ENCODE measurements at places on chromosomes 5 and 9. TPM values are rescaled to one million over a fixed set of nuclear protein-coding genes. Genes with fewer than 3 reads are reported as not detected.

GRCh38 chr9:79658926-79659325 lies 87.2 kb downstream of the TLE4 start:
- DNase-seq, result no peak

DNA sequence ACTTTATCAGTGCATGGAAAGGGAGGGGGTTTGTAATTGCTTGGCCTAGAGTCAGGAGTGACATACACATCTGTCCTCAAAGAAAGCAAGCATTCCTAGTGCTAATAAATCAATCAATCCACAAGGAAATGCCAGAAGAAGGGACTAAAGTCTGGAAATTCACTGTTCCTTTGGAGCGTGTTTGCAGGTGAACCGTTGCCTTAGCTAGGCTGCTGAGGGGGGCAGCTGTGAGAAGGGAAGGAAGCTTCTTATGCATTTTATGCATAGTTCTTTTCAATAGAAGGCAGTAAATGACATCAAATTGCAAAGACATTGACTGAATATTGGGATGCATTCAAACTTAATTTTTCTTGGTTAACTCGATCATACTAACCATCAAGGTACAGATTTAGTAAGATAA lies 1092.5 kb upstream of the SEMA6A start:
- DNase-seq, result no peak

GRCh38 chr5:68159224-68159951 lies 56.2 kb upstream of the PIK3R1 start:
- DNase-seq, result no peak

GRCh38 chr5:133088064-133088463 lies 36.3 kb downstream of the HSPA4 start:
- no peak for DNase-seq

DNA sequence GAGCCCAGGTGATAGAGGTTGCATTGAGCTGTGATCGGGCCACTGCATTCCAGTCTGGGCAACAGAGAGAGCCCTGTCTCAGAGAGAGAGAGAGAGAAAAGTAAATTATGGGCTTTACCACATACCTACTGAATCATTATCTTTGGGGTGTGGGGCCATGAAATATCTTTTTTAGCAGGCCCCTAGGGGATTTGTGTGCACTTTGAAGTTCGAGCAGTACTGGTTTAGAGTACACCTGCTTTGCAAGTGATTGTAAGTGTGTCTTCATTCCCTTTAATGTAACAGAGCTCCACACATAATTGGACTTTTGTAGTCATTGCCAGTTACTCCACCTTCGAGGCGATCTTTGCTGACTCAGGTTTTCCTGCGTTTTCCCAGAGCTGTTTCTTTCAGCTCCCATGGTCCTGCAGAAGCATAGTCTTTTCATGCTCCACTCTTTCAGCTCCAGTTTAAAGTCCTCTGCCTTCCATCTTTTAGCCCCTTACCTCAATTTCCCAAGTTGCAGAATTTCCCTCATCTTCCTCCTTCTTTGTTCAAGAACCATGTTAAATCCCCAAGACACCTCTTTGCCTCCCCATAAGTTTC lies 24.0 kb upstream of the FRMPD1 start:
- no peak for DNase-seq

DNA sequence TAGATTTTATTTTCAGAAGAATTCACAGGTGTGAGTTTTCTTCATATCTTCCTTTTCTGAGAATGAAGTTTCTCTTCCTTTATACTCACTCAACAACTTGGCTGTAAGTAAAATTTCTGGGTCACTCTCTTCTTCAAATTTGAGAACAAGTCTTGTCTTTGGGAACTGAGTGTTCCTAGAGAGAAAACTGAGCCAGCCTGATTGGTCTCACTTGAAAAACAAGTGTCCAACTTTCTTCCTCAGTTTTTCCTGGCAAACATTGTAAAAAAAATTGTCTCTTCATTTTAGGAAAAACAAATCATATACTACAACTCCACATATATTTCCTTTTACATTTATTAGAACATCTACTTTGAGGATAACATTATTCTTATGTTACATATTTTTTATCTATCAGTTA lies 156.1 kb upstream of the GHR start:
- no peak for DNase-seq

DNA sequence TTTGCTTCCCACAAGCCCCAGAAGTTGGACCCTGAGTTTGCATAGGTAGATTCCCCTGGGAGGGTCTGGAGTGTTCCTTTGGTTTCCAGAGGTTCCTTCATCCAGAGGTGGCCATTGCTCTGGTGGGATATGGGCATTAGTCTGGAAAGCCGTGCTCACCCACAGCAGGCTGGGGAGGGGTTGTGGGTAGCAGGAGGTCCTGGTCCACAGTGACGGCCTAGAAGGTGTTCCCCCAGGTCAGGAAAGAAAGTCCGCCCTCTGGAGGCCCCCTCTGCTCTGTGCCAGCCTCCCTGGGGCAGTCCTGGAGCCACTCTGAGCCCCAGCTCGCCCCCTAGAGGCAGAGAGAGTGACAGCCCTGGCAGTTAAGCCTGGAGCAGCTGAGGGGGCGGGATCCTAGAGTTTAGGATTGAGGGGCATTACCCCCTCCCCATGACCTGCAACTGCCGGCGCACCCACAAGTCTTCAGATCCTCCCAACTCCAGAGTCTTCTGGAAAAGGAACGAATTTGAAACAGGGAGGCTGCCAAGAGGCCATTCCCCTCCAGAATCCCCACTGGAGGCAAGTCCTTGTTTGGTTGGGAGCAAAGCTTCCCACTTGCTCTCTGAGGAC lies 36.8 kb downstream of the NDST1 start:
- DNase-seq, result peak; percentile 78

- DNase-seq, result peak; percentile 22
These were observed 123.0 kb upstream of the GABRP start for GRCh38 chr5:170660531-170660930.

DNA sequence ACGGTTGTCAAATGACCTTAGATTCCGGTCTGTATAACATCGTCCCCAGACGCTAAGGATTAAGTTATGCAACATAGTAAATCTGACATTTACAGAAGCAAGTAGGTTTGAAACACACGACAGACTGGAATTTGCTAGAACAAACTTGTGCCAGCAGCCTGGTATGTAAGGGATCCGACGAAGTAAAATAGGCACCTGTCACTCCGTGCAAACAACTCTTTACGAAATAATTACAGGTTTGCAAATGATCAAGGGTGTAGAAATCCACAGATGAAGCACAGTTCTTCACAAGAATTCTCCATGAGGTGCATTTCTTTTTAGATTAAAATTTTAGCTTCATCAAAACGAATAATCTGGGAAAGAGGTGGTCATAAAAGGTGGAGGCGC lies 508 bp downstream of the MOCS2 start:
- no peak for DNase-seq

GRCh38 chr9:16333691-16334090 lies 536.8 kb downstream of the BNC2 start:
- no peak for DNase-seq

GRCh38 chr5:179768326-179769085 lies 25.3 kb upstream of the LTC4S start:
- no peak for DNase-seq

GRCh38 chr5:178590141-178590923 lies at the start of gene COL23A1:
Gene COL23A1 (minus strand): TSS chr5:178590393.
- DNase-seq, result peak; percentile 45

GRCh38 chr9:135478829-135479468 lies 633 bp upstream of the PPP1R26 start:
- no peak for DNase-seq

DNA sequence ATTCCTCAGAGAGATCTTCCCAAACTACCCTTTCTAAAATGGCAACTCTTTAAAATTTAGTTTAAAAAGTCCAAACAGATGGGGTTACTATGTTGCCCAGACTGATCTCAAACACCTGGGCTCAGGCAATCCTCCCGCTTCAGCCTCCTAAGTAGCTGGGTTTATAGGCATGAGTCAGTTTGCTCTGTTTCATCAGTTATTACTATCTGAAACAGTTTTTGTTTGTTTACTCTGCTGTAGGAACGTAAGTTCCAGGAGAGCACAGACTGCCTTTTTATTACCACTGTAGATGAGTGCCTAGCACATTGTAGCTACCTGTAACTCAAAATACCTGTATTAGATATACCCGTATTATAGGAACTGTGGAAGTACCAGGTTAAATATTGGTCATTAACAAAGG lies 89.4 kb downstream of the UHRF2 start:
- DNase-seq, result no peak

DNA sequence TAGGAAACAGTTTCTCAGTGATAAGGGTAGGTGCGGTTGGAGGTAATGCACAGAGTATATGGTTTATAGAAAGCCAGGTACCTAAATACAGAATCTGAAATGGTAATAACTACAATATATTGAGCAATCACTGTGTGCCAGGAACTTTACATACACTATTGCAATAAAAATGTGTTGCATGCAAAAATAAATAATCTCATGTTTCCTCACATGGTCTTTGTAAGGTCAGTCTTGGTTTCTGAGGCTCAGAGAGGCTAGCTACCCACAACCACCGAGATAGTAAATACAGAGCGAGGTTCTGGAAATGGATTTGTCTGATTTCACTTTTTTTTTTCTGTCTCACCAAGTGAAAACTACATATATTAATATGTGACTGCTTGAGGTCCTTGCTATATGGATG lies 128.9 kb downstream of the CAMK4 start:
- DNase-seq, result no peak

- DNase-seq, result no peak
These were observed 1215.9 kb downstream of the EFNA5 start for GRCh38 chr5:106454651-106455415.

DNA sequence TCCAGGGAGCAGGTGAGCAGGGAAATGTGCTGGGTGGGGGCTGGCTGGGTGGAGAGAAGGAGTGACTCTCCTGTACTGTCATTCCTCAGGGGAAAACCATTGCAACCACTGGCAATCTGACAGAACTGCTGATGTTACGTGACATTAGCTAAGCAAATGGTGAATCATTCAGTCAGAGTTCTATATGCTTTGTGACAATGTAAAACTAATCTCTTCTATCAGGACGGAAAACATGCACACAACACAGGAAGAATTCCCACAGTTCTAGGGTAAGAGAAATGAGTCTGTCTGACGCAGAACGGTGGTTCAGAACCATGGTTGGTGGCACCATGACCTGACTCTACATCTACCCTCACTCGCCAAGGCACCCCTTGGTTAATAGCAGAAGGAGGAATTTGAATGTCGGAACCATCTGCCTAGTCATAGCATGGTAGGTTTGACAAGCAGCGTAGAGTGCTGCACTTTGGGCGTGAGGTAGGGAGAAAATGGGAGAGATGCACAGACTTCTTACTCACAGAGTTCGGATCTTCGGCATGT lies 243.6 kb upstream of the PANK3 start:
- DNase-seq, result no peak

DNA sequence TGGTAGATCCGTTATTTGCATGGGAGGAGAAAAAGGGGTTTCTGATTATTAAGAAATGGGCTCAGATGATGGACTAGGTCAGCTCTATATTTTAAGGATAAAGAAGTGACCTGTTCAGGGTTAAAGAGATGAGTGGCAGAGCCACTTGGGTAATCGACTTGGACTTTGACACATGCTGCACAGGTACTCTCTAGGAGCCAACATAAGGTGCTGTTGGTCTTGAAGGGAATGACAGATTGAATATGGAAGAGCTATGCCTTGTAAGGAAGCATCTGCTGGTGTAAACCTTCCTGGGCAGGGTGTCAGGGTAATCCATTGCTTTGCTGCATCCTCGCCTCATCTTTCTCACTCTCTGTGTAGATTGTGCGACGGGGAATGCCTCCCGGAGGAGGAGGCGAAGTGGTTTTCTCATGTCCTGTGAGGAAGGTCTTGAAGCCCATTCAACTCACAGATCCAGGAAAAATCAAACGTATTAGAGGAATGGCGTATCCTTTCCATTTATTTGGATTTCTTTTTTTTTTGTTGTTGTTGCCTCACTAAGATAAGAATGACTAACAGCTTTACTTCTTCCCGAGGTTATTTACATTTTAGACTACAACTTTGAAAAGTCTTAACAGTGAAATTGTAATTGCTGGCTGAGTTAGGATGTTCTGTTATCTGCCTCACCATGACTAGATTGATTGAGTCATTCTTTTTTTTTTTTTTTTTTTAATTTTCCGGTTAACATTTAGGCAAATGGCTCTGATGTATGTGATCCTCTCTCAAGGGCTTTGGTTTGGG lies 41.2 kb downstream of the RCL1 start:
- DNase-seq, result no peak

GRCh38 chr5:109697339-109697738 lies 7.6 kb downstream of the MAN2A1 start:
- no peak for DNase-seq

- DNase-seq, result no peak
These were observed 504.9 kb downstream of the NR2F1-AS1 start for GRCh38 chr5:93076096-93076495.

- peak; percentile 81 for DNase-seq
These were observed 938 bp downstream of the NINJ1 start for GRCh38 chr9:93132946-93133680.

- no peak for DNase-seq
These were observed 143.5 kb upstream of the MRPS30 start for GRCh38 chr5:44665101-44665701.

GRCh38 chr9:92026206-92027002 lies 76.4 kb upstream of the ROR2 start:
- DNase-seq, result no peak

- DNase-seq, result no peak
These were observed 117.2 kb downstream of the CDC42SE2 start for GRCh38 chr5:131381021-131381420.

DNA sequence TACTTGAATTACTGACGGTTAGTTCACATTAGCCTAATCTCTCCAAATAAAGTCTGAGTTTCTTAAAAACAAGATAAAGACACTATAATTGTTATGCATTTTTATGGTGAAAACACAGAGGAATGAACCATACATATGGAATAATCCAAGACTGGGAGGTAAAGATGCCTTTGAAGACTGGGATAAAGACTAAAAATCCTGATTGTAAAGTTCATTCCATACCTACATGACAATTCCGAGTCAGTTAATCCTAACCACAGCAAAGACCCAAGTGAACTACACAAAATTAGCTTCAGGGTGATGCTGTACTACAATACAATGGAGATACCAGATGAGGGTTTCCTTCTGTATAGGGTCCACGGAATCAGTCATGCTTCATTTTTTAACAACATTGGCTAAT lies 6.3 kb downstream of the AP3B1 start:
- DNase-seq, result no peak

- DNase-seq, result no peak
These were observed 140.2 kb downstream of the CEP120 start for GRCh38 chr5:123283031-123283430.

SEMA4D gene
- total RNA-seq, result 408 TPM

PCDHA1 gene
- not detected for total RNA-seq

PCA3 gene
- not detected for total RNA-seq

PCDHGA2 gene
- not detected for total RNA-seq

ARSI gene
- not detected for total RNA-seq

AGXT2 gene
- total RNA-seq, result not detected

NFIL3 gene
- total RNA-seq, result 87.3 TPM

RFX3 gene
- total RNA-seq, result 9.1 TPM

GARNL3 gene
- 4.0 TPM for total RNA-seq

ANKS6 gene
- total RNA-seq, result 6.5 TPM

PIP5KL1 gene
- total RNA-seq, result 2.6 TPM

SPATA31D4 gene
- not detected for total RNA-seq

NEK6 gene
- total RNA-seq, result 10.9 TPM

C5orf15 gene
- total RNA-seq, result 25.7 TPM

C9orf153 gene
- not detected for total RNA-seq

ANKRD18A gene
- 0.19 TPM for total RNA-seq

WWC1 gene
- total RNA-seq, result not detected
